Liver (tissue), 10 donors: ENCODE measurements at places on chromosomes 5 and 9.

DNA sequence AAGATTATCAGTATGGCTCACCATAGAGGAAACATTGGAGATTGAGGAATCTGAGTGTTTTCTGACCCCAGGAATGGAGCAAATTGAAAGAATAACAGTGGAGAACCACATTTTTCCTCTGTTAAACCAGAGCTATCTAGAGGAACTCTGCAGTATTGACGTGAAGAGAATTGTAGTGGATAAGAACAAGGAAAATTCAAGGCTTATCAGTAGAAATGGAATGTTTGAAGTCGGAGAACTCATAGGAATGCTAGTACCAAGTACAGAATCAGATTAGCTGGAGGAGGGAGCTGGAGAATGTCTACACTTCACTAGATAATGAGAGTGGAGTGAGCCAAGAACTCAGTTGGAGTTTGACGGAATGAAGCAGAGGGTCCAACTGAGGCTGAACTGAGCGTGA, 50.3 kb downstream of the SNCAIP start:
- DNase-seq = no peak

GRCh38 chr9:124054582-124055227, 43.1 kb downstream of the LHX2 start:
- no peak for DNase-seq

DNA sequence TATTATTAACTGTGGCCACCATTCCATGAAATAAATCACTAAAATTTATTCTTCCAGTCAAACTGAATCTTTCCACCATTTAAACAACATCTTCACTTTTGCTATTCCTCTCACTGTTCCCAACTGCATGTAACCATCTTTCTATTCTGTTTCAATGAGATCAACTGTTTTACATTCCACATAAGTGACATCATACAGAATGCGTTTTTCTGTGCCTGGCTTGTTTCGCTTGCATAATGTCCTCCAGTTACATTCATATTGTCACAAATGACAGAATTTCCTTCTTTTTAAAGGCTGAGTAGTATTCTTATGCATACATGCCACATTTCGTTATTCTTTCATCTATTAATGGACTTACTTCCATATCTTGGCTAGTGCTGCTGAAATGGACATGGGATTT, 738.2 kb downstream of the SEMA5A start:
- no peak for DNase-seq

DNA sequence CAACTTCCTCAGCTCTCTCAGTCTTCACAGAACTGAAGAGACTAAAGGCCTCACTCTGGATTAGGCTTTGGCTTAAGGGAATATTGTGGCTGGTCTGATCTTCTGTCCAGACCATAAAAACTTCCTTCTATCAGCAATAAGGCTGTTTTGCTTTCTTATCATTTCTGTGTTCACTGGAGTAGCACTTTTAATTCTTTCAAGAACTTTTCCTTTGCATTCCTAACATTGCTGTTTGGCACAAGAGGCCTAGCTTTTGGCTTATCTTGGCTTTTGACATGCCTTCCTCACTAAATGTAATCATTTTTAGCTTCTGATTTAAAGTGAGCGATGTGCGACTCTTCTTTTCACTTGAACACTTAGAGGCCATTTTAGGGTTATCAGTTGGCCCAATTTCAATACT, 88.7 kb upstream of the ACOT12 start:
- no peak for DNase-seq

DNA sequence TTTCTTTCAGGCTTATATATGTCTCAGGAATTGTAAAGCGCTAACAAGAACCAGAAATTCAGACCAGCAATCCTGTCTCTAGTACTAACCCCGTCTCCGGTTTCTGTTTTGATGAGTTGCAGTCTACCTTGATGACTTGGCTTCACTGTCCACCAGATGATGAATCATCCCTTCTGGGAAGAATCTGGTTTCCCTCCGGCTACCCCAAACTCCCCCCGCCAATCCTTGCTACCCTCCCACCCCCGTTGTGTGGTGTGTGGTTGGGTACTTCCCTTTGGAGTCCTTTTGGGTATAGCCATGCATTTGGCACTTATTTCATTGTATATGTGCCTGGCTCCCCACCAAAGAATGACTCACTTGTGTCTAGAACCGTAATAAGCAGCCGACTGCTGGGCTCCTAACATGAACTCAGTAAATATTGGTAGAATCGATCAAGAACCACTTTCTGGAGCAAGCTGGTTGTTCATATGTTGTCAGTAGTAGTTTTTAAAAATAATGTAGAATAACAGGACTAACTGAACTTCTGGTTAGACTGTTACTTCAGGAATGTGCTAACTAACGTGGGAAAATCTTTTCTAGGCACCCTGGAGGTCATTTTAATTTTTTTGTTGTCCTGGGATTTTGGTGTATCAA, 8.3 kb upstream of the TGFBI start:
- DNase-seq = no peak

DNA sequence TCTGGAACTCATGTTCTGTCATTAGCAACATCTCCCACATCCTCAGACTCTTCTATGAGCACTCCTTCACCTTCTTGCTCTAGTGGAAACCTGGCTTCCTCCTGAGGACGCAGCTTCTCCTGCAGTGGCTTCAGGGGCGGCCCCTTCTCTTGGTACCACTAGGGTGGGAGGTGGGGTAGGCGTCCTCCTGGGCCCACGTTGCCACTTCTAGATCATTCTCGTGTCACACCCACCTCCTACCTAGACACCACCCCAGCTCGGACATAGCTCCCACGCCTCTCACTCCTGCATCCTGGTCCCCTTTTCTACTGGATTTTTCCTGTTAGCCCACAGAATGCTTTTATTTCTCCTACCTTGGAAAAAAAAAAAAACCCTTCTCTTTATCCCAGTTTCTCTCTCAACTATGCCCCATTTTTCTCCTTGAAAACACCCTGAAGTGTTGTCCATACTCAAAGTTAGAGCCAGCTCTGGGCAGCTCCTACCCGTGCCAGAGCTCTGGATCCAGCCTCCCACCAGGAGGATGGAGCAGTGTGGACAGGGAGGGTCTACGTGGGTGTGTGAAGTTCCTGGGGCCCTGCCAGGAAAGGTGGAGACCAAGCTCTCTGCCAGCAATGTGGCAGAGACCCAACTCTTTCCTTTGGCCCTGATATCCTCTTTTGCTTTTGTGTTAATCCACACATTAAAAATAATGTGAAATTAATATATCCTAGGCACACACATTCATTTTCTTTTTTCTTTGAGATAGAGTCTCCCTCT, 179.2 kb downstream of the HSPA4 start:
- DNase-seq = no peak

DNA sequence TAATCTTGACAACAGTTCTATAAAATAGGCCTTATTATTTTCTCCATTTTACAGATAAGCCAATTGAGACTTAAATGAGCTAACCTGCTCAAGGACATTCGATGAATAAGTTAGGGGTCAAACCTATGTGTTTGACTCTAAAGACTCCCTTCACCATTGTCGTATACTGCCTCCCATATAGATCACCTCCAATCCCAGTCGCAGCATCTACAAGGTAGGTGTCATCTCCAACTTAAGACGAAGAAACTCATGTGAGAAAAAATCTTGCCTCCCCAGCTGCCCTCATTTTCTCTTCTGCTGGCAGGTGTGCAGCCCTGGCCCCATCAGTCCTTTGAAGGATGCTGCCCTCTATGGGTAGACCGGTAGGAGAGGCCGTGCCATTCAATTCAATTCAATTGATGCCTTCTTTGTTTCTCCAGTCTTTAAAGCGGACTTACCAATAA, 75.2 kb upstream of the SMARCA2 start:
- no peak for DNase-seq

- peak; percentile 72 for DNase-seq
Measured at GRCh38 chr9:110048403-110048975, 159.5 kb downstream of the C9orf152 start.
